Suppressor macrophage (primary cell): ENCODE measurements at places on chromosomes 1 and 21.

GRCh38 chr1:117942293-117942692 lies 12.8 kb downstream of the WDR3 start:
- DNase-seq, result no peak

DNA sequence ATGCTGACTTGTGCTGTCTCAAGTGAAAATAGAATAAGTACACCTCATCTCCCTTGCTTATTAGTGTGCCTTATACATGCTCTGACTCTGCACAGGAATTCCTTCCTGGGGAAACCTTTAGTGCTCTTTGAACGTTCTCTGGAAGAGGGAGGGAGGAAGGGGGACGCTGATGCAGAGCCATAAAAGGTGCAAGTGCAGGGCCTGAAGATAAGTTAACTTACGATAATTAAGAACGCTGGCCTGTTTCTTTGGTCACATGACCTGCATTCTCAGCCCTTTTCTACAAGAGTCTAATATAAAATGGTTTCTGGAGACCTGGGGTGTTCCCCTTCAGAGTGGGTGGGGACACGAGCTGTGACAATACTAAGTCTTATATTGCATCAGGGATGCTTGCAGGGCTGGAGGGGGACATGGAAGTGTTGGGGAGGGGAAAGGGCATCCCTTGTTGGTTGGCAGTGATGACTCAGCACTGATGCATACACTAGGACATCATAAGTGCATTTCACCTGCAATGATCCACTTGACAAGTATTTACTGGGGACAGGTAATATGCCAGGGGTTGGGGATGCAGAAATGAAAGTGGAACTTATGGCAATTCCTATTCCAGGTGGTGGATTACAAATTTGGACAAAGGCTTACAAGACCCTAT lies 26.3 kb upstream of the KIAA0040 start:
- DNase-seq, result no peak

GRCh38 chr1:183936791-183937190 lies 100.7 kb downstream of the COLGALT2 start:
- peak; percentile 36 for DNase-seq

GRCh38 chr1:196527919-196528318 lies 80.3 kb downstream of the KCNT2 start:
- DNase-seq, result no peak

- no peak for DNase-seq
Measured at GRCh38 chr1:21550097-21550496, 40.9 kb downstream of the ALPL start.

DNA sequence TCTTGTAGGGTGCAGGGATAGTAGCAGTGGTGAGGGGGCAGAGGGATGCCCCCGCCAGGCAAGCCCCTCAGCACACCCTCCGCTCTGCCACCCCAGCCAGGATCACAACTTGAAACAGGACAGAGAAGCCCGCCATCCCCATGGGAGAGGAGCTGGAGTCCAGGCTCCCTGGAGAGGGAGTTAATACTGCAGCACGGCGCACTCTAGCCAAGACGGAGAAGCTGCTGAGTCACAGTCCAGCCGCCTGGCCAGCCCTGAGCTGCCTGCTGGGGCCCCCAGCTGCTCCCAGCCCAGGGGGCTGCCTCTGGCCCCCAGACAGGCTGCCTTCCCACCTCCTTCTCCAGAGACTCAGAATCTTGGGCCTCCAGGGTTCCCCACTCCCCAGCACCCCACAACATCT lies 87.2 kb downstream of the SYT2 start:
- no peak for DNase-seq

DNA sequence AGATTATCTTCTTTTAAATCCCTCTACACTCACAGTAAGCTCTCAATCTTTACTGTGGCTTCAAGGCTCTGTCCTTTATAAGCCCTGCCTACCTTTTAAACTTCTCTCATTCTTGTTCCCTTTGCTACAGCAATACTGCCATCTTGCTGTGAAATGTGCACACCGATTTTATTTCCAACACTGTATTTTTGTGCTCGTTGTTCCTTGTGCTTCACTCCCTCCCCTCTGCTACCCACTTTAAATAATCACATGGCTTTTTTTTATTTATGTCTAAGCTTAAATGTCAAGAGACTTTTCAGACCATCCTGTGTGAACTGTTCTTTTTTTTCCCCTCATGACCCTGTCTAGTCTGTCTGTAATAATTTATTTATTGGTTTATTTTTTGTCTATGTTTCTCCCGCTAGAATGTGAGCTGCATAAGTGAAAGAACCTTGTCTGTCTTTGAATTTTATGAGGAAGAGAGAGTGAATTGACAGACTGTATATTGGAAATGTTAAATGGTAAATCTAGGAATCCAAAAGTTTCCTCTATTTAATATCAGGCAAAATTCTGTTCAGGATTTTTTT lies 45.7 kb downstream of the ABCD3 start:
- DNase-seq, result peak; percentile 63

GRCh38 chr1:221801773-221802516 lies 60.1 kb upstream of the DUSP10 start:
- no peak for DNase-seq

- DNase-seq, result no peak
Measured at GRCh38 chr1:61807606-61808140, 65.4 kb downstream of the PATJ start.

DNA sequence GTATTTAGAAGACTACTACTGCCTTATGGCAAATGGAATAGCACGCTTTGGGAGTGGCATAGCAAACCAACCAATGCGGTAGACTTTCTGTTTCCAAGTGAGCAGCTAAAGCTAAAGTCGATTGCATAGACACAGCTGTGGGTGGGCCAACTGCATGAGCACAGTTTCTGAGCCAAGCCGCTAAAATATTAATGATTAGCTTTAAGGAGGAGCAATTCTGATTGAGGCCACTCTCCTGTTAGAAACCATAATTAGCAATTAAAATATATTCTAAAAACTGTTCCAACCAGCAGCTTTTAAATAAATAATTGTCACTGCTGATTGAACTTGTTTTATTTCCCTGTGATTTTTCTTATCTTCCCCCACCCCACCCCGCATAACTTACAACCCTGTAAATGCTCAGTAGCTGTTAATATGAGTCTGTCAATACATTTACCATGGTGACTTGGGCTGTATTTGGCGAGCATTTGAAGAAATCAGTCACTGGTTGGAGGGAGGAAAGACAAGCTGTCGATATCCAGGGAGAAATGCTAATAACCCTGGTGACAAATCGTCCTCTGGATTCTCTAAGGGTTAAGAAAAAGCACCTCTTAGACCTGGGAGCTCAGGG lies 32.2 kb downstream of the RNF220 start:
- no peak for DNase-seq

DNA sequence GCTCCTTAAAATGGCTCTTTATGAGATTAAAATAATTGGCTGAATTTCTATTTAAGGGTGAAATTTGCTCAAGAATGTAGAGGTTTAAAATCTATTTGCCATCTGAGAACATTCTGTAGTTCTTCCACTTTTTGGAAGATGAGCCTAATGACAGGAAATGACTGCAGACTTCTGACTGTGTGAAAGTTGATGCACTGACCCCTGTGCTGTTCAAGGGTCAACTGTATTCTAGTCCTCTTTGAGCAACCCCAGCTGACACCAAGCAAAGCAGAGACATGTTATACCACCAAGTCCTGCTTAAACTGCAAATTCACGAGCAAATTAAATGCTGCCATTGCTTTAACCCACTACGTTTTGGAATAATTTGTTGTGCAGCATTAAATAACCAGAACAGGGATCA lies 26.6 kb downstream of the DDAH1 start:
- no peak for DNase-seq

DNA sequence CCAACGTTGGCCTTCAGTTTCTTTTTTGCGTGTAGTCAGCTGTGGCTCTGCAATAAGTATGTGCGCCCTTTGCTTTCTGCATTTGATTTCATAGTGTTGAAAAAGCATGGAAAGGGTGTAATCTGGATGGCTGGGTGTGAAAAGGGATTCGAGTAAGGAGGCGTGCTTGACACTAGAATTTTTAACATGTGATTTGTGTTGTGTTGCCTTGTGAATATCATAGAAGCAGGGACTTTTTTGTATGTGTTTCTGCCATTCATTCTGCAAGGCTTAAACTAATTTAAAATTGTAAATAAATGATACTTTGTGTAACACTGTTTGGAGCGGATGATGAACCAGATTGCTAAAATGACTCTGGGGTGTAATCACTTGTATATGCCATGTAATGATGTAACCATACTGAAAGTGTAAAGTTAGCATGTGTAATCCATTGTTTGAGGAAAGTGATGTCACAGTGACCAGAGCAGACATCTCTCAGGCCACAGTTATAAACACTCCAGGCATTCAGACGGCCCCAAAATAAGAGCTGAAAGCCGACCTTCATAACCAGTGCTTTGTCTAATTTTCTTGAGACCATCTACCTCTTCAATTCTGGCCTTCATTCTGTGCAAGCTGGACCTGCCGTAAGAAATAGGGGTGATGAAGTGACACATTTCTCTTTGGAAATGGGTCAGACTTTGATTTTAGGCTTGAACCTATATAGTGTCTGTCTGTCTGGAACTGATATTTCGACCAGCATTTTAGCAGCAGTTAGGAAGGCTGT lies 618 bp downstream of the SH3BGR start:
- no peak for DNase-seq

- no peak for DNase-seq
Measured at GRCh38 chr1:47575855-47576757, 138.3 kb downstream of the FOXD2 start.

DNA sequence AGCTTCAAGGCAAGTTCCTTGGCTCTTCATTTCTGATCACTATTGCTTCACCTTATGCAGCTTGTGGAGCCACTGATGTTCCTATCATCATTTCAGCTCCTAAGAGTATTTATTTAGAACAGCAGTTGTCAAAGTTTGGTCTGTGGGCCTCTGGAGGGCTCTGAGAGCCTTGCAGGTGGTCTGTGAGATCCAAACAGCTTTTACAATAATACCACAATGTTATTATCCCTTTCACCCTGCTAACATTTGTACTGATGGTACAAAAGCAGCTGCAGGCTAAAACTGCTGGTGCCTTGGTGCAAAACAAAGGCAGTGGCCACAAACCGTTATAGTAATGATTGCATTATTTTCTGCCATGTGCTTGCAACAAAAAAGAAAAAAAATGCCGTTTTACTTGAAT lies 33.8 kb downstream of the PATJ start:
- DNase-seq, result no peak

GRCh38 chr1:2575801-2576663 lies 10.5 kb upstream of the PRXL2B start:
- no peak for DNase-seq

- no peak for DNase-seq
Measured at GRCh38 chr1:16459352-16459925, 18.9 kb downstream of the NECAP2 start.

DNA sequence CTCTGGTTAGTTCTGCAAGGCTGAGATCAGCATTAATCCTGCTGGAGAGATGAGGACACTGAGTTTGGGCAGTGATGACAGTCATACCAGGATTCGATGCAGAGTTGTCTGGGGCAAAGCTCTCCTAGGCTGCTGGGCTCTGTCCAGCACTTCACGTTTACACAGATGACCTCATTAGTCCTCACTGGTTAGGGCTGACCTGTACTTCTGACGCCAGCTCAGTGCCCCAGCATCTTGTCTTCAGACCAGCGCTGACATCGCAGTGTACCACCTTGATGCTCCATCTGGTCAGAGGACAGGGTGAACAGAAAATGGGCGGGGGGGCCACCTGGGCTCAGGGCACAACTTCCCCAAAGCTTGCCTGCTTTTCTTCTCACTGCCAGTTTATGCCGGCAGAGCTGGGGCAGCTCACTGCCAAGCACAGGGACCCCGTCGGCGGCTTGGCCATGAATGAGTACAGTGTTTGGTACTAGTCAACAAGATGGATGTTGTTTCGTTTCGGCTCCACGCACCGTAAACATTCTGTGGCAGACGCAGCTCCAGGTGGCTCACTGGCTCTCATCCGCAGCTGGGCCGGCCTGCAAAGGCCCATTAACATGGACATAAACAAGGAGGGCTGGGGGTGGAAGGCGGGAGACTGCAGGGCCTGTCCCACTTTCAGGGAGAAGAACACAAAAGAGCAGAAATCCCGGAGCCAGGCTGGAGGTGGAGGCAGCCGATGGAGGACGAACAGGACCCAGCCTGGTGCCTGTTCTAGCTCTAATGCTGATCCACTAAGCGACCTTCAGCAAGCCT lies 118.7 kb downstream of the GLIS1 start:
- DNase-seq, result no peak

- DNase-seq, result peak; percentile 58
Measured at GRCh38 chr1:192506741-192507155, 68.8 kb upstream of the RGS1 start.

GRCh38 chr1:243332440-243332839 lies 76.6 kb downstream of the SDCCAG8 start:
- no peak for DNase-seq

GRCh38 chr21:29053656-29054055 lies 19.8 kb downstream of the CCT8 start:
- no peak for DNase-seq

DNA sequence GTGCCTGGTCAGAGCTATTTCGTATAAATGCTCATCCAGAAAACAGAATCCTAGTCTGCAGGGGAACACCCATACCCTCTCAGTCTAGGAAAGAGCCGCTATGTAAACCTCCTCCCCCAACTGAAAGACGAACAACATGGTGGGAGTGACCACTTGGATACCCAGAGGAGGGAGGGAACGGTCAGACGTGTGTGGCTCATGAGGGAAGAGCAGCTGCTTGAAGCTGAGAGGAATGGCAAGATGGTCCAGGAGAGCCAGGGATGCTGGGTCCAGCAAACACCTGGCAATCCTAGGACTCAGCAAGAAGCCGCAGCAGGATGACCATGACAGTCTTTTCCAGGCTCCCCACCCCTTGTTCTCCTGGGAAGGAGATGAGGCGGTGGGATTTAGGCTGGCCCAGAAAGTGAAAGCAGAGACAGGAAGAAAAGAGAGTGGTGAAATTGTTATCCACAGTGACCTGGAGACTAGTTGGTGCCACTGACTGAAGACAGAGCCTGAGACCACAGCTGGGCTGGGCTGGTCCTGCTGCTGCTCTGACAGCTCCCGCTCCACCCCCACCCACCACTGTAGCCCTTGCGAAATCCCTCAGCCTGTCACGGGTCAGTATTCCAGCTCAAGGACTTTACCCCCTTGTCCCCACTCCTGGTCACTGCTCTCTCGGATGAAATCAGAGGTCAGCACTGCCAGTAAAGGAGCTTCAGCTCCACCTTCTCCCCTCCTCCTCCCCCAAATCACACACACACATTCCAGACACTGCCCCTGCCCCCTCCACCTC lies 3.6 kb downstream of the CERS2 start:
- DNase-seq, result peak; percentile 72

DNA sequence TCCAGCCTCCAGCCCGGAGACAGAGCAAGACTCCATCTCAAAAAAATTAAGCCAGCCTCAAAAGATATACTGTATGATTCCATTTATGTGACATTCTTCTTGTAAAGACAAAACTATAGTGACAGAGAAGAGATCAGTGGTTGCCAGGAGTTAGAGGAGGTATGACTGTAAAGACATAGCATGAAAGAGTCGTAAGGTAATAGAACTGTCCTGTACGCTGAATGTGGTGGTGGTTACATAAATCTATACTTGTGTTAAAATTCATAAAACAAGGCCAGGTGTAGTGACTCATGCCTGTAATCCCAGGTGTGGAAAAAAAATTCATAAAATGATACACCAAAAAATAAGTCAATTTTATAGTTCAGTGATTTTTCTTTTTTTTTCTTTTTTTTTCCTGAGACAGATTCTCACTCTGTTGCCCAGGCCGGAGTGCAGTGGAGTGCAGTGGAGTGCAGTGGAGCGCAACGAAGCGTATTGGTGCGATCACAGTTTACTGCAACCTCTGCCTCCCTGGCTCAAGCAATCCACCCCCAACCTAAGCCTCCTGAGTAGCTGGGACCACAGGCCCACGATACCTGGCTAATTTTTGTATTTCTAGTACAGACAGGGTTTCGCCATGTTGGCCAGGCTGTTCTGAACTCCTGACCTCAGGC lies 84.9 kb upstream of the CXADR start:
- DNase-seq, result no peak
